ENCODE measurements at places on chromosomes 12 and 14. TPM values are rescaled to one million over a fixed set of nuclear protein-coding genes. Genes with fewer than 3 reads are reported as not detected.

The EEF1AKMT3 gene
- total RNA-seq: 2.5 TPM

- no peak overlapping the region for H3K4me3 ChIP-seq
- no peaks in the 10 kb centered on the region for H3K4me1 ChIP-seq
- DNase-seq: no peak
- H3K27me3 ChIP-seq: no peaks in the 10 kb centered on the region
- no peak overlapping the region for H3K27ac ChIP-seq
- H3K36me3 ChIP-seq: no peaks in the 10 kb centered on the region
These were observed 151.5 kb downstream of the ATXN7L3B start for GRCh38 chr12:74689071-74689655.

GRCh38 chr12:95593266-95593871 is 42.1 kb upstream of the USP44 start:
- no peak overlapping the region for H3K4me3 ChIP-seq
- H3K36me3 ChIP-seq: no peaks in the 10 kb centered on the region
- no peaks in the 10 kb centered on the region for H3K27me3 ChIP-seq
- H3K4me1 ChIP-seq: no peaks in the 10 kb centered on the region
- no peak overlapping the region for H3K27ac ChIP-seq
- no peak for DNase-seq

- no peak for DNase-seq
- H3K4me1 ChIP-seq: no peaks in the 10 kb centered on the region
- no peaks in the 10 kb centered on the region for H3K27me3 ChIP-seq
These were observed 6.6 kb upstream of the ADGRD1 start for GRCh38 chr12:130947028-130947613.

The SLC2A14 gene
- total RNA-seq: 0.57 TPM

- no peak overlapping the region for H3K27ac ChIP-seq
- H3K27me3 ChIP-seq: no peaks in the 10 kb centered on the region
- H3K4me1 ChIP-seq: no peaks in the 10 kb centered on the region
These were observed 29.9 kb upstream of the TC2N start for GRCh38 chr14:91897106-91897701.

GRCh38 chr12:28709986-28710685 is 438.9 kb upstream of the FAR2 start:
- H3K27me3 ChIP-seq: no peaks in the 10 kb centered on the region
- no peak for DNase-seq
- H3K4me1 ChIP-seq: no peaks in the 10 kb centered on the region
- H3K27ac ChIP-seq: no peak overlapping the region

- H3K4me3 ChIP-seq: no peak overlapping the region
- no peak overlapping the region for H3K27ac ChIP-seq
- H3K27me3 ChIP-seq: no peaks in the 10 kb centered on the region
- H3K36me3 ChIP-seq: no peaks in the 10 kb centered on the region
These were observed 134.3 kb downstream of the MED13L start for GRCh38 chr12:116142936-116143898.
